Activated CD8-positive, alpha-beta memory T cell treated with anti-CD3 and anti-CD28 coated beads for 48 hours (primary cell): ENCODE measurements at places on chromosomes 1 and 21.

DNA sequence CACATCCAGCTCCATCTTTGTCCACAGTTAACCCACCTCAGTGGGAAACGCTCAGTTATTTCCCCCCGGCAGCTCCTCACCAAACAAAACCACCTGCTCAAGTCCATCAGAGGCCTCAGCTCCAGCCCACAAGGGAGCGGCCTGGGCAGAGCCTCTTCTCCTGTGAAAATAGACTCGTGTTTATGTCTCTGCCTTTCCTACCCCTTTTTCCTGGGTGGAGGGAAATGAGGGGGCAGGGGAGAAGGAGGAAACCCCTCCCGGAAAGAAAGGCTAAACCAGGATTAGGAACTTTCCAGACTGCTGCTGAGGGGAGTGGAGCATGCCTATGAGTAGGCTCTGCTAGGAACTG, 81.6 kb downstream of the PAX7 start:
- no peak for DNase-seq

DNA sequence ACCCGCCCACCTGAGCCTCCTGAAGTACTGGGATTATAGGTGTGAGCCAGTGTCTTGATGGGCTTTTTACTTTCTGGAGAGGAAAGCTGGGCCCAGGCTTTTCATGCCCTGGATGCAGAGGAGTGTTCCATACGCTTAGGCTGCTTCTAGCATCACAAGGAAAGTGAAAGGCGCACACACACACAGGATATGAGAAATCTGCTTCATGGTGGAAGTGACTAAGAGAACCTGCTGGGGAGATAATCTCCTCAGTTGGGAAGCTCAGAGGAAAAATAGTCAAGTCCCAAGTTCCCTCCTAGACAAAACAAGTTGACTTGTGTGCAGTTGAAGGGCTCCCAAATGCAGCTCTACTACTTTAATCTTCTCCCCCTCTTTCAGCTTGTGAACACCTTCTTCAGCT, 2.2 kb downstream of the NUDC start:
- DNase-seq = no peak

DNA sequence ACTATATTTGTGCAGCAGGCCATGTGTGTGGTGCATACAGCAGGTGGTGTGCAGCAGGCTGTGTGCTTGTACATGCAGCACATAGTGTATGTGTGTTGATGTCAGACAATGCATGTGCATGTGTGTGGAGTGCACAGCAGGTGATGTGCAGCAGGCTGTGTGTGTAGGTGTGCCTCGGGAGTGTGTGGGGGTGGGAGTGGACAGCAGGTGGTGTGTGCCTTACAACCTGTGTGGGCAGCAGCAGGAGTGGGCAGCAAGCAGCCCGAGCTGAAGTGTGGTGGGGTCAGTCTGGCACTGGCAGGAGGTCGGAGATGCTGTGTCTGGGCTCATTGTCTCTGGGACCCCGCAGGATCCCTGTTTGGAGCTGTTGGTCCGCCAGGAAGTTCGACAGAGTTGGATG, 29.6 kb downstream of the PTPRF start:
- no peak for DNase-seq

DNA sequence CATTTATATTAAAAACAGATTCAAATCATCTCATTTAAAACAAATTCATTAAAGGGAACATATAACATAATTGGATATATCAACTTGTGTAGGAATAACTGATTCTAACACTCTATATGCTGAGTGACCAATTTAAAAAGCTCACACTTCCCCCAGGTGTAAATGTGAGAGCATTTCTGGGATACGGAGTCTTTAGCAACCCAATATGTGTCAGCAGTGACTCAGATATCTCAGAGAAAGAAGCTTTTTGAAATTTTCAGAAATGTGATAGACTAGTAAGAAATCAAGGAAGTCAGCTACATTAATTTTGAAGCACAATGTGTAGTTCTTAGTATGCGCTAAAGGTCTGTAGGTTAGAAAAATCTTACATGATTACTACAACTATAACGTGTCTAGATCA, 87.9 kb upstream of the SERTAD4 start:
- DNase-seq = no peak

DNA sequence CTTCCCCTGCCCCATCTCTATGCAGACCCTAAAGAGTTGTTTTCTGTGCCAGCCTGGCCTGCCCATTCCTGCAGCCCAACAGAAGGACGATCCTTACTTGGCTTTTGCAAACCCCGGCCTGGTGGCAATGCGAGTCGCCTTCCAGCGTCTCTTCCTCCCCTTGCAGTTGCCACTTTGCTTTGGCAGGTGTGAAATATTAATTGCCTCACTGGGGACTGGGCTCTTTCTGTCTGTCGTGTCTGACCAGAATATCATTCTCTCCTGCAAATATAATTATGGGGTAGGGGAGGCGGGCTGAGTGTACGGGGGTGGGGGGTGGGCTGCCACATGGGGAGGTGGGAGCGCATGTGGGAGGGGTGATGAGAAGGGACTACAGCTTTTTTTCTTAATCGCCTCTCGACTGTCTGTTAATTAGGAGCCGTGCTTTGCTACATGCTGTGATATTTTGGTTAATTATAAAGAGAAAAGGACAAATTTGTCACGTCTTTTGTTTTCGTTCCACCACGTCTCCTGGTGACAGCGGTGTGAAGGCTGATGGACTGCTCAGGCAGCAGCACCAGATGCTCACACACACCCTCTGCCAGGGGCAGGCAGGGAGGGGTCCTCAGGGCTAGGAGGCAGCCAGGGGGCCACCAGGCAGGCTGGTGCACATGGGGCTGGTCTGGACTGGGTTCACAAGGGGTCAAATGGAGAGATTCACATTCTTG, 80.1 kb upstream of the CD34 start:
- DNase-seq = no peak

DNA sequence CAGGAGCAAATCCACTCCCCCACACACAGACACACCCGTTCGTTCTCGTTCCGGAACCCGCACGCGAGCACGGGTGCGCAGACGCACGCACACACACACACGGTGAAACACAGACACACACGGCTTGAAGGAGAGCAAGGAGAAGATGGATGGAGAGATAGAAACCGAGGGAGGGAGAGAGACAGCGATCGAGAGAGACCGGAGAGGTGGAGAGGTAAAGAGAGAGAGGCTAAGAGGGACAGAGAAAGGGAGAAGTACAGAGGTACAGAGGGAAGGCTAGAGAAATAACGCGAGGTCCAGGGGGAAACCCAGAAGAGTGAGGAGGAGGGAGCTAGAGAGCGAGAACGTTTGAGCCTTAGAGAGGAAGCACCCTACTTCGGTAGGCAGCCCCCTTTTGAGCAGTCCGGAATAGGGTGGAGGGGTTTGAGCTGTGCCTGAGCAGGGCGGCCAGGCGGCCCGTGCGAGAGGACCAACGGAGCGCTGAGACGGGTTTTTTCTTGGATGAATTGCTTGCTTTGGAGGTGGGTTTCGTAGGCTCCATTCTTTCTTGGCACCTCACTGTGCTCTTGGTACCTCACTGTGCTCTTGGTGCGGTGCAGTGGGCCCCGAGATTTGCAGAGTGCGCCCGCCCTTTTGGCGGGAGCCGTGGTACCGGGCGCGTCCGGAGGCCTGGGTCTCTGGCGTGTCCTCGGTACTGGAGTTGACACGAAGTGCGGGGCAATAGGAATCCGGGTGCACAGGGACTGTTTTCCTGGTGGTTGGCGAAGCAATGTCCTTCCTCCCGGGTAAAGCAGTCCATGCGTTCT, 88.4 kb upstream of the RHOU start:
- no peak for DNase-seq

DNA sequence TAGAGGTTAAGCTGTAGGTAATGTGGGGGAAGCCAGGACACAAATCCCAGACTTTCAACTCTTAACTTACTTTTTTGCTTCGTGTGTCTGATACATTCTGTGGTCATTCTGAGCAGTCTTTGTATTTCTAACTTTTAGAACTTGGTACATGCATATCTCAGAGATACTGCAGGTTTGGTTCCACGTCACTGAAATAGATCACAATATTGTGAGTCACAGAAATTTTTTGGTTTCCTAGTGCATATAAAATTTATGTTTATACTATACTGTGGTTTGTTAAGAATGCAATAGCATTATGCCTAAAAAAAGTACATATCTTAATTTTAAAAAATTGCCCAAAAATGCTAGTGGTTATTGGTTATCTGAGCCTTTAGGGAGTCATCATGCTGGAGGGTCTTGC, 3.2 kb downstream of the URB2 start:
- DNase-seq = no peak

- DNase-seq = no peak
Observed at GRCh38 chr21:42316891-42317290, 1.7 kb upstream of the TFF3 start.

GRCh38 chr1:111990026-111990877, 784 bp upstream of the KCND3 start:
- DNase-seq = no peak

DNA sequence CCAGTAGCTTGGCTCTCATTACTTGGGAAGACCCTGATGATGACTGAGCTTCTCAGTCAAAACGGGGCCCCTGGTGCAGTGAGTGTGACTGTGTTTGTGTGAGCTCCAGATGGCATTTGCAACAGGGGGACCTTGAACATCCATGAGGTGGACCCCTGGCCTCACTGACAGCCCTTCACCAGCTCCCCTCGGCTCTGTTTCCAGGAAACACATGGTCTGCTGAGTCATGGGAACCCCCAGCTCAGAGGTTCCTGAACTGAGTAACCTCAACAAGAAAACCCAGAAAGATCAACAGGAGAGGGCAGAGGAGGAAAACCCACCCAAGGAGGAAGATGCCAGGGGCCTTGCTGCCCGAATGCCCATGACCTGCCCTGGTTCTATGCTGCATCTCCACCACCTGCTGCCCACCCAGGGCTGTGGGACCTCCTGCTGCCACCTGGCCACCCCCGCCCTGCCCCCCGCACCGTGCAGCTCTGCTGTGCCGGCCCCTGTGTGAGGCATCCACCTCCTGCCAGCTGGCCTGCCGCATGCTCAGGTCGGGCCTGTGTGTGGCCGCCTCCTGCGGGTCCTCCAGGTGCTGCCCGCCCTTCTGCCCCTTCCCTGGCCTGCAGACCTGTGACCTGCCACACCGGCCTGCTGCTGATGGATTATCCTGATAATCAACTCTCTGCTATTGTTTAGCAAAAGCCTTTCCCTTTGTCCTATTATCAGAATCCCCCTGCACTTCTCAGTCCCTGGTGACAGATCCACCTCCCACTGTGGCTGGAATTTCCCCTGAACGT, 4.2 kb upstream of the KRTAP12-1 start:
- DNase-seq = no peak

DNA sequence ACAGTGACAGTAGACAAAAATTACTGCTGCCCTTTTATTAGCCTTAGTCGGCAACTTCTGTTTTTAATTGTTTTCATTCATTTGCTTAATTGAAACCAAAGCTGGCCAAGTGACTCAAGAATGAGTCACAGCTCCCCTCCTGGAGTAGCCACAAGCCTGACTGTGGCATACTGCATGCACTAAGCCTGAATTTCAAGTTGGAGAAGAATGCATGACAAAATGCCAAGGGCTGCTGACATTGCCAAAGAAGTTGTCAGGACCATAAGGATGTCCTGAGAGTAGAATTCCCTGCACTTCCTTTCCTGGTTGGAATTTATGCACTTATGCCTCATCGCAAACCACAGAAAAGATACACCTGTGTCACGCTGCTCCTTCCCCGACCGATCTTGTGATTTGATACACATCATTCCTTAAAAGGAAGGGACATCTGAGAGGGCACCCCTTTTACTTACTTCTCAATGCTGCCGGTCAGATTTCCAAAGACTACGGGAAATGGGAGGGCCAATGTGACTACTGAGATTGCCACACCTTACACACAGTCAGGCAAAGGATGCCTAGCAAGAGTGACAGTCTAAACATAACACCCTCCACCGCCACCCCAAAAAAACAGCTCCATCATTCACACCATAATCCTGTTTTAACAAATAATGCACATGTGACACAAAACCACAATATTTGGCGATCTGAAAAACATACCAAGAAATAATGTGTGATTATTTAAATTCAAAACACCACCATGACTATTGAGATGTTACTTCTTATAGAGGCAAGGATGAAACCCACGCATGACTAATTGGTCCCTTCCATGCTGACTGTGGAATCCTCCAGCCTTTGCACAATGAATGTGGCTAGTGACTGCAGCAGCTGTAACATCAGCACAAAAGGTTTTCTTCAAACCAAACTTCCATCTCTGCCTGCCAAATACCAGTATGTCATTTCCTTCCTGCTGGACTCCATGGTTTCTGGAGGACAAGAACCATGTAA, 28.2 kb downstream of the VAV3 start:
- no peak for DNase-seq

DNA sequence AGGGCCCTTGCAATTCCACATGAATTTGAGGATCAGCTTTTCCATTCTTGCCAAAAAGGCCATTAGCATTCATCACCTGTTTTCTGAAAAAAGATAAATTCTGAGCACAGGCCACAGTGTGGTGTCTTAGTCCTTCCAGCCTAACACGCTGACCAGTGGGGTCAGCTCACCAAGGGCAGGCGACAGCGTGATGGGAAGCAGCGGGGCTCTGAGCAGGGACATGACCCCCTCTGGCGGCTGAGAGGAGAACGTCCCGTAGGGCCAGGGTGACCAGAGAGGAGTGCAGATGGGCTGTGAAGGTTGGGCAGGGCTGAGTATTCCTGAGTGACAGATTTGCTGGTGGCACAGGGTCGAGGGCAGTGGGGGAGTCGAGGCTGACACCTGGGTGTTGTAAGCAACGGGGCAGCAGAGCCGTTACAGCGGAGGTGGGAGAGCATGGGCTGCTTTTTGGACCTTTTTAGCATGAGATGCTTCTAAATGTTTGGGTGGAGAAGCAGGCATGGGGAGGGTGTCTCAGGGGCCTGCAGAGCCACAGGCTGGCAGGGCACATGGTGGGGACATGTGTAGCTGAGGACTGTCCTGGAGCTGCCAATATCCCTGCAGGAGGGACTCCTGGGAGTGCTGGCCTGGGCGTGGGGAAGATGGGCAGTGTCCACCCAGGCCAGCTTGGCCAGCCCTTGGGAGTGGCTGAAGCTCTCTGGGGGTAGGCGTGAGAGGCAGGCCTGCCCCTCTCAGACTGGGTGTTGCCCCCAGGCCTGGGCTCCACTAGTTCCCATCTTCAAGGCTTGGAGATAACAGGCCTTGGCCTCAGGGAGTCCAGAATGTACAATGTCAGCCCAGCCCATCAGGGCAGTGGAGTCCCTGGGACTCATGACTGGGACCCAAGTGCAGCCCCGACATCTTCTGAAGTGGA, 8.6 kb upstream of the CALML6 start:
- DNase-seq = peak; percentile 45

DNA sequence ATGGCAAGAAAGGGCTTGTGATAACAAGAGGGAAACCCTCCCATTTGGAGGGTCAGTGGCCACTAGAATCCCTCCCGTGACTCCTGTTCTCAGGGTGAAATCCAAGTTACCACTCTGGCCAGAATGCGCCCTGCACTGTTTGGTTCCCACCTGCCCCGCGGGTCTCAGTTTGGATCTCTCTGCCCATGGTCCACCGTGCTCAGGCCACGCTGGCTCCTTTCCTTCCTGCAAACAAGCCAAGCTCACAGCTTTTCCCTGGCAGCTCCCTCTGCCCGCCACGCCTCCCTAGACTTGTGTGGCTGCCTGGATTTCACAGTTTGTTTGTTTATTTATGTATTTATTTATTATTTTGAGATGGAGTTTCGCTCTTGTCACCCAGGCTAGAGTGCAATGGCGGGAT, 179.5 kb upstream of the VAMP3 start:
- DNase-seq = no peak

DNA sequence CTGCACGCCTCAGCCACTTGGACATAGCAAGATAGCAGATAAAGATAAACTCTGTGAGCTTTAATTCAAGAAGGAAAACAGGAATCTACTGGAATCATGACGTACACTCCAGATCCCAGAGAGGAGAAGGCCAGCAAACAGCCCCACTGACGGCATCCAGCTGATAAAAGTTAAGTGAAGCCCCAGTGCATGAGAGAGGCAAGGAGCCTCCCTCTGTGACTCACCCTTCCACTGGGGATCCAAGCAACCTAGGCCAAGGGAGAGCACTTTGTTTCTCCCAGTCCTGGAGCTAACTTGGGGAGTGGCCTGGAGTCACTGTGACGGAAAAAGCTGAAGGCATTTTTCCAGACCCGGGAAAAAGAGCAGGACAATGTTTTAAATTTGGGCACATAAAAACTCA, 270.0 kb downstream of the AKT3 start:
- DNase-seq = no peak
